ENCODE measurements at places on chromosomes 6 and 20.

DNA sequence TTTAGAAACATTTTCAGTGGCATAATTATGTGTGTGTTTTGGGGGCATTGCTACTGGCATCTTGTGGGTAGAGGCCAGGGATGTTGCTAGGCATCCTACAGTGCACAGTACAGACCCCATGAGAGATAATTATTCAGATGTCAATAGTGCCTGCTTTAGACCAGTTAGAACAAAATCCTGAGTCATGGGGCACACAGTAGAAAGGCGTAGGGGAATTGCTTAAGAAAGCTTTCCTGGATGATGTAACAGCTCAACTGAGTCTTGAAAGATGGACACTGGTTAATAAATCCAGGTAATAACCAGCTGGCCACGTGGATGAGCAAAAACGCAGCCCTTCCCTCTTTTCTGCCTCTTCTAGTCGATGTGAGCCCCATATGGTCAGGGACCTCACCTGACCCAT lies 51.1 kb downstream of the KCNB1 start:
- H3K36me3 ChIP-seq = no peaks in the 10 kb centered on the region
- H3K27me3 ChIP-seq = no peaks in the 10 kb centered on the region
- H3K4me1 ChIP-seq = no peaks in the 10 kb centered on the region
- no peak for DNase-seq
- no peak overlapping the region for H3K4me3 ChIP-seq

DNA sequence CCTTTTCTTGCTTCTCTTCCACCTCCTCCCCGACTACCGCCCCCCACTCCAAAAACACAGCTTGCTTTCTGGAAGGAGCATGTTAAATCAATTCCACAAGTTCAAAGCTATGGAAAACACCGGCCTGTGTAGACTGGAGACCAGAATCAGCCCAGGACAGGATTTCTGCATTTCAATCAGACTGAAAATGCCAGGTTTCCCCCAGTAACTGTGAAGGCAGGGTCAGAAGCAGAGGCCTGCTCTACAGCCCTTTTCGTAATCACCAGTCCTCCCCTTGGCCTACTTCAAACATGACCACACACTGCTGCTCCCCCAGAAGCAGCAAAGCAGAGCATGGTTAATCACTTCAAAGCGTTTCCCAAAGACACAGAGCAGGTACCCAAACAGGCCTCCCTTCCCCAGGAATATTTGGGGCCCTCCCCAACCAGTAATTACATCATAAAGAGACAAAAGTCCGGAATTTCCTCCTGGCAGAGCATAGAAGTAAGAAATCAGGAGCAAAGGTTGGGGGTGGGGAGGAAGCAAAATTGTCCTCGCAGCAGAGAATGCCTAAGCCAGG lies 38.4 kb downstream of the ZMYND8 start:
- H3K36me3 ChIP-seq = no peaks in the 10 kb centered on the region
- H3K27ac ChIP-seq = peak overlapping the region; percentile 55
- H3K27me3 ChIP-seq = no peaks in the 10 kb centered on the region
- DNase-seq = no peak
- H3K4me1 ChIP-seq = peaks cover 15% of the 10 kb centered on the region
- H3K4me3 ChIP-seq = no peak overlapping the region

DNA sequence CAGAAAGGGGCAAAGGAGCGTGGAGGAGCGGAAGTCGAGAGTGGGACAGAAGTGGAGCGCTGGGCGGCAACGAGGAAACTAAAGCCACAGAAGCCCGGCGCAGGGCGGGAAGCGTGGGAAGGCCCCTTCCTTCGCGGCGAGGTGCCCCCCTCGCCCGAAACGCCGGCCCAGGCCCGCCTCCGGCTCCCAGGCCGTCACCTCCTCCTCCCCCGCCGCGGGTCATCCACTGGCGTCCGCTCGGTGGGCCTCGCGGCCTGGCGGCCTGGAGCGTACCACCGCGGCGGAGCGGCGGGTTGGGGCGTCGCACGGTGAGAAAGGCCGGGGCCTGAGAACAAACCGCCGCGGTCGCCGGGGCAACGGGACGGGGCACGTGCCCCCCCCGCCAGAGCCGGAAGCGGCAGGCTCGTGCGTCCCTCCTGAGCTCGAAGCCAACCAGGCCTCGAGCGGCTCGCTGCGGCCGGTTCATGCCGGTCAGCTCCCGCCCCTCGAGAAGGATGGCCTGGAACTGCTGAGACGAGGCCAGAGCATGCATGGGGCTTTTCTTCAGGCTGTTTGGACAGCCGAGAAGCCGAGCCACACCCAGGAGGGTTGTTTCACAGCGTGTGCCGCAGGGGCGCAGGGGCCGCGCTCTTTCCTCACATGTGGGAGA lies at the start of gene TCP11:
Gene TCP11, minus strand, starts transcription at position 333 of the 649 bp plus-strand sequence. CDS start 469 bp downstream, outside the sequence.
- H3K27ac ChIP-seq = no peak within 1 kb of the TSS
- no peak within 1 kb of the TSS for H3K4me3 ChIP-seq
- H3K36me3 ChIP-seq = no peaks in the 10 kb centered on the region
- DNase-seq = peak; percentile 29
- H3K27me3 ChIP-seq = no peaks in the 10 kb centered on the region

DNA sequence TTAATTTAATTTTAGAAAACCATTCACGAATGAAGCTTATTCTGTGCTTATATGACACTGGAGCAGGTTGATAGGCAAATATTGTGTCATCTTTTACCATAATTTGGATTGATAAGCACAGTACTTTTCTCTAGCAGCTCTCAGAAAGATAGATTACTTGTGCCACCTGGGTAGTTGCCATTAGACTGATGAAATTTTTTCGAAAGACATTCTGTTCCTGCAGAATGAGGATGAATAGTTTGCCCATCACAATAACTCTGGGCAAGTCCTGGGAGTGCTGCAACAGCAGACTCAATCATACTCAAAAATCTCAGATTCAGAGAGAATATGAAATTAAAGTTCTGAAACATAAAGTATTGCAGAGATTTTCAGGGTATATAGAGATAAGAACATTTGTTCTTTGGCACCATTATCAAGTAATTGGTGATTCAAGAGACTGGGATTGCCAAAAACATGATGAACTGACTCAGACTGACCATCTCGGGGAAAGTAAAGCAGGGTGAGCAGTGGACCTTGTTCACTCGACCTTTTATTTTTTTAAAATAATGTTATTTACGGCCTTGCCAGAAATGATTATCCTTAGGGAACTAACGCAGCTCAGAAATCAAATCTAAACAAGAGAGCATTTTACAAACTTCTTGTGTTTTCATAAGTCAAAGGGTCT lies 65.8 kb upstream of the PTCHD4 start:
- H3K4me3 ChIP-seq = no peak overlapping the region
- H3K27ac ChIP-seq = no peak overlapping the region
- no peaks in the 10 kb centered on the region for H3K27me3 ChIP-seq
- no peaks in the 10 kb centered on the region for H3K4me1 ChIP-seq

DNA sequence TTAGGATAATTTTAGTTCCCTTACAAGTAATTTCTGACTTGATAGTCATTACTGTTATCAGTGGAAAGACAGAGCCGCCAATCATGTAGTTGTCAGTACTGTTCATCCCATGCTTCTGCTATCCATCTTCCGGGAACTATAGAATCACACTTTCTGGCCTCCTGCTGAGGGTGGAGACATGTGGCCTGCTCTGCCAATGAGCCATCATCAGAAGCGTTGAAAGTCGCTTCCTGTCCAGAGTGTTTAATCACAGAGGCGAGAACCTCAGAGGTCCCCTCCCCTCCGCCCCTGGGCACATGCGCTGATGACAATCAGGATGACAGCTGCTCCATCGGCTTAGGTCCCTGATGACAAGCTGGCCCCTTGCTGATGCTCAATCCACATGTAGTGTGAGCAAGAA lies 3.0 kb downstream of the DDO start:
- H3K4me1 ChIP-seq = no peaks in the 10 kb centered on the region
- no peak overlapping the region for H3K4me3 ChIP-seq
- no peak for DNase-seq
- no peak overlapping the region for H3K27ac ChIP-seq

DNA sequence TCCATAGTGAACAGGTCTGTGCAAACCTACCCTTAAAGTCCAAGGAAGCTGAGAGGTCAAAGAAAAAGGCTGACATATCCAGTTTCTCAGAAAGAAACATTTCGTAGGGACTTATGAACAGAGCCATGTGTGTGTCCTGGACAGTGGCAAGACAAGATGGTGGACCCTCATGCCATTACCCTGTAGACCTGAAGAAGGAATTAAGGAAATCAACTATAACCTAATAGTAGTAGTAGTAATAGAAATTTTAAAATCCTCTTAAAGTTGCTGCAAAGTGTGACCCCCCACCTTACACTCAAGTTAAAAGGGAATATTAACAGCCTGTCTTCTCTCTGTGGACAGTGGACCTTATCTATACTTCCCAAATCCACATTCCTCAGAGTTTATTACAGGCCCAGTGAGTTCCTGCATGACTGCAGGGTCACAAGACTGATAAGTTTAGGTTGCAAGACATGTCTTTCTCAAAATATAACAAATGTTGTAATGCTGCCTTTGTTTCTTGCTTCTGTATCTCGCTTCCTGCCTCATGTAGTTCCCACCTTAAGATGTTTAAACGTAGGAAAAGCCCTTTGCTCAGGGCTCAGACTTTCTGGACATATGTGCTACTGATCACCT lies 10.6 kb downstream of the IL22RA2 start:
- peaks cover 19% of the 10 kb centered on the region for H3K4me1 ChIP-seq
- no peak overlapping the region for H3K4me3 ChIP-seq
- no peak for DNase-seq
- H3K27me3 ChIP-seq = peaks cover 3% of the 10 kb centered on the region

- H3K27me3 ChIP-seq = no peaks in the 10 kb centered on the region
- DNase-seq = no peak
- peak overlapping the region; percentile 76 for H3K27ac ChIP-seq
- no peak overlapping the region for H3K4me3 ChIP-seq
Observed at GRCh38 chr20:25041813-25042530, 16.0 kb downstream of the ACSS1 start.
